Glutamatergic neuron (in vitro differentiated cells): ENCODE measurements at places on chromosomes 6 and 20.

GRCh38 chr20:25297141-25297905, 49.4 kb downstream of the PYGB start:
- H3K36me3 ChIP-seq: peaks cover 5% of the 10 kb centered on the region
- no peak for DNase-seq
- peak overlapping the region; percentile 52 for H3K27ac ChIP-seq
- H3K27me3 ChIP-seq: peaks cover 38% of the 10 kb centered on the region
- no peak overlapping the region for H3K4me3 ChIP-seq

- no peaks in the 10 kb centered on the region for H3K27me3 ChIP-seq
- no peak overlapping the region for H3K27ac ChIP-seq
- no peak for DNase-seq
- no peaks in the 10 kb centered on the region for H3K36me3 ChIP-seq
- no peaks in the 10 kb centered on the region for H3K4me1 ChIP-seq
Measured at GRCh38 chr20:56018716-56019115, 13.4 kb upstream of the CBLN4 start.

- H3K27ac ChIP-seq: no peak overlapping the region
- H3K4me1 ChIP-seq: no peaks in the 10 kb centered on the region
- DNase-seq: no peak
- no peaks in the 10 kb centered on the region for H3K27me3 ChIP-seq
- H3K36me3 ChIP-seq: peaks cover 12% of the 10 kb centered on the region
- H3K4me3 ChIP-seq: no peak overlapping the region
Measured at GRCh38 chr6:5713519-5713918, 293.2 kb downstream of the NRN1 start.

GRCh38 chr6:137217801-137218472, 1.2 kb downstream of the IFNGR1 start:
- H3K4me1 ChIP-seq: peaks cover 18% of the 10 kb centered on the region
- H3K4me3 ChIP-seq: peak overlapping the region; percentile 94
- DNase-seq: no peak
- H3K27ac ChIP-seq: peak overlapping the region; percentile 93
- H3K36me3 ChIP-seq: no peaks in the 10 kb centered on the region

DNA sequence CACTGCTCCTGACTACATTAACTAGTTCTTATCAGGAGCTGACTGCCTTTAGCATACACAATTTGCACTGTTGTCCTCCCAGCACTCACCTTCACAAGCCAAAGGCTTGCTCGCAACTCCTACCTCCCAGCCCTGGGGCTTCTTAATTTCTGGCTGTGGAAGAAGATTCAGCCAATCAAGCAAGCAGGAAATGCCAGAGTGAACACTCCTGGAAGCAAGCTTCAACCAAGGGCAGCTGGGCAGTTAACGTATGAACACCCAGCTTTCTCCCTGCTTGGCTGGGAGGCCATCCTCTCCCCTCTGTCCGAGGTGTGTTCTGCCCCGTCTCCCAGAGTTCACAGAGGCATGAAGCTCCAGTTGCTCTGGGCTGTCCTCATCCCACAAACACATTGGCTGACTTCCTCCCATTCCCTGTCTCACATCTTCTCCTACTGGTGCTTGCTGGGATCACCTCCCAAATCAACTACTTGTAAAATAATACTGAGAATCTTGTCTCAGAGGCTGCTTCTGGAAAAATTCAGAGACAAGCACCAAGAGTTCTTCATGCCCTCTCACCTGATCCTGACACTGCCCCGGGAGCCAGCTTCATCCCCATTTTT, 15.3 kb upstream of the SRSF6 start:
- no peaks in the 10 kb centered on the region for H3K27me3 ChIP-seq
- H3K4me3 ChIP-seq: no peak overlapping the region
- DNase-seq: no peak

DNA sequence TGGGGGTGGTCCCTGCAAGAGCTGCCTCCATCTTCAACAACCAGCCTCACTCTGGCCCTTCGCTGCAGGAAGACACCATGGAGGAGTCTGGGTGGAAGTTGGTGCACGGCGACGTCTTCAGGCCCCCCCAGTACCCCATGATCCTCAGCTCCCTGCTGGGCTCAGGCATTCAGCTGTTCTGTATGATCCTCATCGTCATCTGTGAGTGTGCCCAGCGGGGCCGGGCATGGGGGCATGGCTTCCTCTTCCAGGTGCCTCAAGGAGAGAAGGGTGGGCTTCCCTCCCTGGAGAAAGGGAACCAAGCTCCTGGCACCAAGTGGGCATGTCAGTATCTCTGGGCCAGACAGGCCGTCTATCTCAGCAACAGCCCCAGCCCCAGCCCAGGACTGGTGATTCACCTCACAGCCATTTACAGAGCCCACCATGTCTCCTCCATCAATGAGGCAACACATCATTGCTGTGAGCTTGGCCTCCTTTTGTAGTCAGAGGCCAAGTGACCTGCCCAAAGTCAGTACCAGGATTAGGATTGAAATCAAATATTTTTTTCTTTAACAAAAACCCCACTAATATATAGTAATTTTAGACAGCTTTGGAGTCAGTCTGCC, 40.2 kb downstream of the TM9SF4 start:
- H3K36me3 ChIP-seq: peaks cover 10% of the 10 kb centered on the region
- no peak overlapping the region for H3K27ac ChIP-seq
- H3K27me3 ChIP-seq: peaks cover 3% of the 10 kb centered on the region
